KG1 (cell line): ENCODE measurements at places on chromosomes 5 and 9.

GRCh38 chr5:162565-163337 is 28.5 kb upstream of the LRRC14B start:
- no peak for DNase-seq

DNA sequence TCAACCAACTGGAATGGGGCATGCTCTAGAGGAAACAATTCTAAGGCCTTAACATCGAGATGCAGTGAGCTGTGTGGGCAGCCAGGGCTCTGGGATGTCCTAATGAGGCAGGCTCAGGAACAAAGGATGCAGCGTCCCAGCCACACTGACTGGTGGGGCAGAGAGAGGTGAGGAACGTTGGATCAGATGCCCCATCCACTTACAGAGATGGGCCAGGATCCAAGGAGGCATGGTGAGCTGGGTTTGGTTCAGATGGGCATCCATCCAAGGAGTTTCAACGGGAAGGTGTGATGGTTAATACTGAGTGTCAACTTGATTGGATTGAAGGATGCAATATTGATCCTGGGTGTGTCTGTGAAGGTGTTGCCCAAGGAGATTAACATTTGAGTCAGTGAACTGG is 15.5 kb upstream of the MARCHF6 start:
- DNase-seq, result no peak

DNA sequence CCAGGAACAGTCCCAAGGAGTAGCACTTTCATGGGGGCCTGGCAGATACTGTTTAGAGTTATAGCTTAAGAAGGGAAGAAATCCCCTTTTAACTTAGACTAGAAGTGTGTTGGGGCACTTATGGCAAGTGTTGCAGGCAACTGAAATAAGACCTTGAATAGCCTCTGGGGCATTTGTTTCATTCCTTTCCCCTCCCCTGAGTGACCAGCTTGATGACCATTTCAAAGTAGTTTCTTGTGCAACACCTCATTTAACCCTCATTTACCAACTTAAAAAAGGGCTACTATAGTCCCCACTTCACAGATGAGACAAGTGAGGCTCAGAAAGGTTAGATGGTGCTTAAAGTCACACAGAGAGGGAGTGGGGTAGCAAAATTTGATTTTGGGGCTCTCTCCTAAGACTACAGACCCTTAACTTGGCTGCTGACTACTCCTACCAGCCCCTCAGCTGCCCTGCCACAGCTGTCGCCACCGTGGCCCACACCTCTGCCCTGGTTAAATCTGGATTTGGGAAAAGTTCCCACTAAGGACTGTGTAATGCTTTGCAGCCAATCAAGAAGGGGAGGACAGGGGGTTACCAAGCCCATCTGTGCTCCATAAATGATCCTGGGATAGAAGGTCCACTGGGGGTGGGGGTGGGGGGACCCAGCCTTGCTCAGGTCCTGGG is 5.5 kb downstream of the PDLIM4 start:
- no peak for DNase-seq

- DNase-seq, result no peak
Observed at GRCh38 chr9:122900791-122901190, 4.4 kb downstream of the RC3H2 start.

DNA sequence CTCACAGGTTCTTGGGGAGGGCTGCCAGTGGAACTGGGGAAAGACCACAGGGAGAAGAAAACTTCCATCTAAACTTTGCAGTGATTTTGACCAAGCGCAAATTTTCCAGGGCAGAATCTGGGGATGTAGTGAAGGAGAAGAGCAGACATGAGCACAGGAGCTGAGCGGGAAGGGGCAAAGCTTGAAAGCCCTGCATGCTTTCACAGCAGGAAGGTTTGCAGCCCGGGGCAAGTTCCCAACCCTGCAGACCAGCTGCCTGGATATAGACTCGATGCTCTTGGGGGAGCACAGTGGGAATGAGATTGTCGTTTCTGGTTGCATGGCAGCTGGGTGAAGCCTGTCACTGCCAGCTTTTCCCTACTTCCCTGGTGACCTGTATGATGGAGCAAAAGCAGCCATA is 276.8 kb upstream of the RORB start:
- no peak for DNase-seq
